Esophagus squamous epithelium (tissue), 5 donors: ENCODE measurements at places on chromosomes 3 and 15.

GRCh38 chr3:150237490-150237889 is 170.6 kb upstream of the TSC22D2 start:
- no peak for DNase-seq

DNA sequence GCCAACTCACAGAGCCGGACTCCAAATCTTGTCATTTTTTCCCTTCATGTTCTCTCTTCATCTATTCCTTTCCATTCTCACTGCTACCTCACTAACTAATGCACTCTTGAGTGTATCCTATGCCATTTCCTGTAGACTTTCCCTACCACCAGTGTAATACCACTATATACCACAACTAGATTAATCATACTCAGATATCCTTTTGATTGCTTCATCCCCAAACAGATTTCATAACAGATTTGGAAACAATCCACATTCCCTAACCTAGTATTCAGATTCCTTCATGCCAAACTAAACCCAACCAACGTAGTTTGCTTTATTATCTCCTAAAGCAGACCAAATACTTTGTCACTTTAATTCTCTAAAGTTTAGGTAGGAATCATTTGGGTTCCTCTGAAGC is 2.6 kb upstream of the PLOD2 start:
- no peak for DNase-seq

DNA sequence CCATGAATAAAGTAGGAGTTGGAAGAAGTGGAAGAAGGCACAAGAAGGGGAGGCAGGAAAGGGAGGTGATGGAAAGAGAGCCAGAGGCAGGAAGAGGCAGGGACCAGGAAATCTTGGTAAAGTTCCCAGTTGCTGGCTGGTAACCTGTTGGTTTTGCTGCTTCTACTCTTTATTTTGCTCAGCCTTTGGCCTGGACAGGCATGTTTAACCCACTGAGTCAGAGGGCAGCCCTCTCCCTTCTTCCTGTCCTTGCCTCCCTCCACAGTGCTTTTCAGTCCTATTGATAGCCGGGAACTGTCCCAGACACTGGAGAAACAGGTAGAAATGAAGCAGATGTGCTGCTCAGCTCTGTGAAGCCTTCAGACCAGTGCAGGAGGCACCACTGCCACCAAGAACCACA is 43.4 kb upstream of the APEH start:
- no peak for DNase-seq

DNA sequence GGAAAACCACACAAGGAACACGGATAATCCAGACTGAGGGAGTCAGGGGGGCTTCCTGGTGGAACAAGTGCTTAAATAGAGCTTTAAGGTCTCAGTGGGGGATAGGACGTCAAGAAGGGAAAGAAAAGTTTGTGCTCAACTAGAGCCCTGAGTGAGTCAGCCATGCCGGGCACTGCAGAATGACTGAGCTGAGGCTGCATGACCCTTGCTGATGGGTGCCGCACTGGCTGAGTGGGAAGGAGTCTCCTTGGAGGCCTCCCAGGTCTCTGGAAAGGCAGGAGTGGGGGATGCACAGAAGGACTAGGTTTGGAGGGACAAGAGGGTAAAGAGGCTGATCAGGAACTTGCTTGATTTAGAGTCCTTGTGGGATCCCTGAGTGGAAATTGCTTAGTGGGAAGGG is 150.3 kb downstream of the RPLP1 start:
- no peak for DNase-seq

DNA sequence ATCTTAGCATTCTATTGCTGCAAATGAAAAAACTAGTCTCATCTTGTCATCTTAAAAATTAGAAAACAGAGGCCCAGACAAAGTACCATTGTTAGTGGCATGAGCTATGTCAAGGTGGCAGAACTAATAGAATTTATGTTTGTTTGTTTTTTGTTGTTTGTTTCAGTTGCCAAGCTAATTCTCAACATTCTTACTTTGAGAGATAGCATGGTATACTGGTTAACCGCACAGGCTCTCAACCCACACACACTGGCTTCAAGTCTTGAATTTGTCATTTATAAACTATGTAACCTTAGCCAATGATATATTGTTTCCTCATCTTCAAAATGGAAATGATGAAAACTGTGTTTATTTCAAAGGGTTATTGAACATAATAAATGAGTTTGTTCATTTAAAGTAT is 367.6 kb upstream of the PLSCR5 start:
- no peak for DNase-seq

DNA sequence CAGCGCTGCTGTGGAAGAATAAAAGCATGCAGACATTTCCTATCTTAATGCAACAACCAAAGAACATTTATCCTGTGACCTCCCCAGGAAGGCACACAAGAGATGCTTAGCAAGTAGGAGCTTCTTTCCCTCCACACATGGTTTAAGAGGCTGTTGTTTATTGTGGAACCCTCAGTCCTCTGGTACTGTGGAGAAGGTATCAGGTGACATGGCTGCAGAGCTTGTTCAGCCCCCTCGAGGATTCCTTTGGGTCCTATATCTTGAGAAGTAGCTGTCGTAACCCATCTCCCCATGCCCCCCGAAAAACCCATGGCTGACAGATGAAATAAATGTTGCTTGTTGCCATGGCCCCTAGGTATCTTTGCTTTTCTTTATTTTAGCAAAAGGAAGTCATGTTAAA is 20.3 kb upstream of the ETV5 start:
- DNase-seq, result no peak

GRCh38 chr3:171974986-171975837 is 64.2 kb upstream of the FNDC3B start:
- DNase-seq, result no peak

GRCh38 chr15:47504624-47505256 is 212.6 kb upstream of the SEMA6D start:
- DNase-seq, result no peak

DNA sequence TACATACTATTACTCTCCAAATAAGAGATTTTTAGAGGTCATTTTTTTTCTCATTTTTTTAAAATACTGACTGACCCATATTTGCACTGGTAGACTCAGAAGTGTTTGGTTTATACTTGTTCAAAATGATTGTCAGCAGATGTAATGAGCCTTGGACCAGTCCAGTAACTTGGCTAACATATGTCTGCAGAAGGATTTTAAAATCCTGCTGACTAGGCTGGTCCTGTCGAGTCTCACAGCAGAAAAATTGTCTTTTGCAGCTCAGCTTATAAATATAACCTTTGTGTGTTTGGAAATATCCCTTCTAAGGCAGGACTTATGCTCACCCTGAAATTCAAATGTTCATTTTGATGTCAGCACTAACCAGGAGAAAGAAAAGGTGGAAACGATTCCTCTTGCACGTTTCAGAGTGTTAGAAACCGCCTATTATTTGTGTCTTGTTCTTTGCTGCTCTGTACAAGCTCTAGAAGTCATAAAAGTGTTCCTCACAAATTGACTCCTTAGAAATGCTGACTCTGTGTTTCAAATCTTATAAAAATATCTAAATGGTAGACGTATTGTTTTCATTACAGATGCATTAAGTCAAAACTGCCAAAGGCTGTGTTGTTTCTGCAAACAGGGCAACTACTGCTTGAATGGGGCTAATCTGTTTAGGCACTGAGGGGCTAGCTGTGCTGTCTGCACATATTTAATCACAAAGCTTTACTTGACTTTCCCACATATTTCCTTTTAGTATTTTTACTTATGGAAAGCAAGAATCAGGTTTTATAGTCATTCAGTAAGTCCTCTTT is 95.3 kb downstream of the CHL1 start:
- no peak for DNase-seq

DNA sequence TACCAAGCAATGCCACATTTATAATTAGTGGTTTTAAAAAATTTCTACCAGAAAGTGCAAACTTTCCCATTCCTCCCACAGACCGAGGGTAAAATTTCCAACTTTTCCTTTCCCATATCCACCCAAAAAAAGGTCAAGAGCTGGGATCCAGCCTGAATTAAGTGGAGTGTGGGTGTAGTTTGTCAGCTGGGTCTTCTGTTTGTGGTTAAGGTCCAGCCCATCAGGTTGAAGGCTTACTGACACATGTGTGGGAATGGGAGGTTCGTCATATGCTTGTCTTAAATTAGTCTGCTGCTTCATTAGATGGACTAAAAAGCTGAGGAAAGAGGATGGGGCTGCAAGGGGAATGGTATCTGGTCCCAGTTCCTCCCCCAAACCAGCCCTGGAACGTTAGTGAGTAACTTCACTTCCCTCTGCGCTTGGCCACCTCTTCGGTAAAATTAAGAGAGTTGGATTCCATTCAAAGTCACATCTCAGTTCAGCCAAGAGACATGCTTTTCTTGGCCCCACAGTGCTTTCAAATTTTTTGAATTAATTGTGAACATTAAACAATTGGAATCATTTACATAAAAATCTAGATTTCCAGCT is 59.0 kb upstream of the PLCL2 start:
- DNase-seq, result no peak

DNA sequence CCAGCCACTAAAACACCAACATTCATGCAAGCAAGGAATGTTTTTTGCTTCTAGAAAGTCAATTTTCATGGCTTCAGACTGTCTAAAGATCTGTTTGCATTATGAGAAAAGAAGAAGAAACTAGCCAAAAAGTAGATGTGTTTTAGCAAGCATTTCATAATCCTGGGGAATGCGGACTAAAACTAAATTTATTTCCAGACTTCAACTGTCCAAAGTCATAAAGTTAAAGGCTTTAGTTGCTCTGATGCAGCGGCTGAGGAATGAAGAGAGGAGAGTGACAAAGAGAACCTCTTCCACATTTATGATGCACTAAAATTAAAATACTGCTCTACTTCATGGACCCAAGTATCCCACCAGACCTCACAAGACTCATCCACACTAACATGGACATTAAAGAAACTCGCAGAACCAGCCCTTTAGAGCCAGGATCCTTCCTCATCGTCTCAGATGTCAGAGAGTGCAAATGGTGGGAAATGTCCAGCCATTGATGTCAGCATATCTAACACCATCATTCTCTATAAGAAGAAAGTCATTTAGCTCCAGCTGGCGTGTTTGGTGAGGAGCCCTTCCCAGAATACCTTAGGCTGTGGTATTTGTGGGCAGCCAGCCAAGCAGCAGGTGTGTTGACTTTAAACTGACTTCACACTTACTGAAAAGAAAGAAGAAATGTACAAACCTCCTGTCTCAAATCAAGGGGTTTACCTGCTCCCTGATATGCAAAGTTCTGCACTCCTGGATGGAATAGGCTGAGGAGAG is 17.4 kb downstream of the FYCO1 start:
- DNase-seq, result no peak

DNA sequence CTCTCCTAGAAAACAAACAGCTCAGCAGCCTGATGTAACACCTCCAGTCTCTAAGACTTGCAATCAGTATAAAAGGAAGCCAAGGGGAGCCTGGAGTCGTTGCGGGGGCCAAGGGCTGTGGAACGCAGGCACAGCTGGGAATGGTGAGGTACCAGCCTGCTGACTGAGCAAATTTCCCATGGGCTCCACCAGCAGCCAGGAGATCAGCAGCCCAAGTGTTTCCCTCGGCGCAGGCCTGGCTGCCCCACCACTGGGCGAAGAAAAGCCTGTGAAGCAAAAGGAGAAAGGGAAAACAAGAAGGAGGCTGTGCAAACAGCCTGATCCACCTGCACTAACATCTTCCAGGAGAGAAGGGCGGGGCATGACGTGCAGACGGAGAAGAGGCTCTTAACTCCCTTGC is 155.3 kb downstream of the SHQ1 start:
- DNase-seq, result no peak

GRCh38 chr3:12662593-12663400 is 1.1 kb downstream of the RAF1 start:
- no peak for DNase-seq

- DNase-seq, result no peak
Observed at GRCh38 chr15:91632176-91632575, 221.3 kb upstream of the SLCO3A1 start.

- no peak for DNase-seq
Observed at GRCh38 chr3:175260145-175260794, 401.1 kb downstream of the NAALADL2 start.

DNA sequence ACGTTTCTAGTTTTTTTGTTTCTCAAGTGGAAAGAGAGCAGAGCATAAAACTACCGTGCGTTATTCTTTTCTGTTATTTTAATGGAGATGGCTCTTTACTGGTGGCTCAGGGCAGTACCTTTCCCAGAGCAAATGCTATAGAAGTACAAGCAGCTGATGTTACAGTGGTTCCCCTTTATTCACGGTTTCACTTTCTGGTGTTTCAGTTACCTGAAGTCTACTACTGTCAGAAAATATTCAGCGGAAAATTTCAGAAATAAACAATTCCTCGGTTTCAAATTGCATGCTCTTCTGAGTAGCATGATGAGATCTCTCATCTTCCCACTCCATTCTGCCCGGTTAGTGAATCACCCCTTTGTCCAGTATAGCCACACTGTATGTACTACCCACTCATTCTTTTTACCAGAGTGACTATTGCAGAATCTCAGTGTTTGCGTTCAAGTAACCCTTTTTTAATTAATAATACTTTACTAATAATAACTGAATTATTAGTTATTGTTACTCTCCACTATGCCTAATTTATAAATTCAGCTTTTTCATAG is 597.5 kb upstream of the ROBO2 start:
- no peak for DNase-seq

DNA sequence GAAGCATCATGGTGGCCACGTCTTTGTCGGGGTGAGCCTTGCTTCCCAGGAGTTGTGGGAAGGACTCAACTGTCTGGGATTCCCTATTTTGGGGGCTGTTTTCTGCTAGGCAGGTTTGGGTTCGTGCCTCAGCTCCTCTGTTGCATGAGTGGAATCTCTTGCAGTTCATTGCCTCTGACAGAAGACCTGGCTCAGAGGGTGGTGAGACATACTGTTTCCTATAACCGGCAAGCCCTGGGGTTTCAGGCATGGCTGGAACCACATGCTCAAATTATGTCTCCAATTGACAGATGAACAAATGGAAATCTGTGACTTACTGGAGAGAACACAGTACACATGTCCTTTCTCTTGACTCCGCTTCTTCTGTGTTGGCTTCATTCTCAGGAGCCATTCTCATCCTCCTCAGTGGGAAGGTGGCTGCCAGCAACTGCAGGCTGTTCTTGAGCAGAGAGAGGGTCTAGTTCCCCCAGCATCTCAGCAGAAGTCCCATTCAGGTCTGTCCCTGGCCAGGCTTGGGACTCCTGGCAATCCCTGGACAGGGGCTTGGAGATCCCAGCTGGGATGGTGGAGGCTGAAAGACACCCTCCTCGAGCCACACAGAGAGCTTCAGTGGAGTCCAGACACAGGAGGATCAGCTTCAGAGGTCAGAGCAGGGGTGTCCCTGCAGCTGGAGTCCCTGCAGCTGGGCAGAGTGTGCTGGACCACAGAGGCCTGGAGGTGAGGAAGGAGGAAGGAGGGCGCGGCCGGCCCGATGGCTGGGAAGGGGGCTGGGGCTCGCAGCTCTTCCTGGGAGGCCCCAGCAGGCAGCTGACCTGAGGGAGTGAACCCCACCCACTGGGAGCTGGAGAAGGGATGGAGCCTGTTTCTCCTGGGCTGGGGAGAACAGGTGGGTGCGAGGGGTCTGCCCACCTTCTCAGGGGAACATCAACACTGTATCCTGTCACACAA is 97.6 kb downstream of the LSM3 start:
- no peak for DNase-seq

GRCh38 chr3:190396001-190396400 is 8.0 kb downstream of the CLDN16 start:
- DNase-seq, result no peak

GRCh38 chr15:77219841-77220240 is 148.9 kb upstream of the TSPAN3 start:
- DNase-seq, result no peak

GRCh38 chr3:140723576-140723975 is 45.7 kb downstream of the TRIM42 start:
- DNase-seq, result no peak

GRCh38 chr3:171712171-171712938 is 97.9 kb downstream of the PLD1 start:
- DNase-seq, result no peak

- DNase-seq, result no peak
Observed at GRCh38 chr3:53998980-53999379, 107.3 kb upstream of the SELENOK start.
